ENCODE measurements at places on chromosomes 2 and 18.

GRCh38 chr2:62589691-62590356 lies 83.8 kb upstream of the TMEM17 start:
- DNase-seq = no peak

- DNase-seq = no peak
Measured at GRCh38 chr2:144559681-144560080, 39.8 kb upstream of the ZEB2 start.

GRCh38 chr18:22800551-22800951 lies 132.6 kb upstream of the RBBP8 start:
- no peak for DNase-seq

- DNase-seq = peak; percentile 76
Measured at GRCh38 chr2:199850718-199851500, at the start of gene FTCDNL1. Gene FTCDNL1, minus strand, starts transcription at chr2:199851192. Its CDS starts 2,230 bp downstream, at chr2:199848962.

- DNase-seq = no peak
Measured at GRCh38 chr2:105600949-105601794, 143.5 kb upstream of the NCK2 start.

GRCh38 chr2:217695033-217695520 lies 307.7 kb downstream of the TNS1 start:
- peak; percentile 78 for DNase-seq

GRCh38 chr2:219597552-219598307 lies at the start of gene STK11IP:
Gene STK11IP, plus strand, starts transcription at chr2:219597857. Its CDS starts 263 bp downstream, at chr2:219598120.
- DNase-seq = peak; percentile 98

DNA sequence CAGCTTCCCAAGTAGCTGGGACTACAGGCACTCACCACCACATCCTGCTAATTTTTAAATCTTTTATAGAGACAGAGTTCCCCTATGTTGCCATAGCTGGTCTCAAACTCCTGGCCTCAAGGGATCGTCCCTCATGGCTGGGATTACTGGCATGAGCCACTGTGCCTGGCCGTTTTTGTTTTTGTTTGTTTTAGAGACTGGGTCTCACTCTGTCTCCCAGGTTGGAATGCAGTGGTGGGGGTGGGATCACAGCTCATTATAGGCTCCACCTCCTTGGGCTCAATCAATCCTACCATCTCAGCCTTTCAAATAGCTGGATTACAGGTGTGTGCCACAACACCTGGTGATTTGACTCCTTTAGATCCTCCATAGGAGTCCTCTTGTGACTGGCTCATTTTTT lies 19.5 kb upstream of the ZDBF2 start:
- no peak for DNase-seq

DNA sequence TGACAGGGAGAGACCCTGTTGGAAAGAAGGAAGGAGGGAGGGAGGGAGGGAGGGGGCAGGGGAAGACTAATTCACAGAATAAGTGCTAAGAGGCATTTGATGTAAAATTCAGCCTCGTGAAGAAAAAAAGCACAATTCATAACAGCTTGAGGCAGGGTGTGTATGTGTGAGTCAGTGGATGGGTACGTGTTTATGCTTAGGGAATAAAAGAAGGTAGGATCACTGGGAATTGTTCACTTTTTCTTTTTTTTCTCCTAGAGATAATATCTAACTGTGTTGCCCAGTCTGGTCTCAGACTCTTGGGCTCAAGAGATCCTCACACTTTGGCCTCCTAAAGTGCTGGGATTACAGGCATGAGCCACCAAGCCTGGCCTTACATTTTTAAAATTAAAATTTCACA lies 39.2 kb downstream of the WDR33 start:
- no peak for DNase-seq

Measured in AG08396 (cell line).